ENCODE measurements at places on chromosomes 5 and 9.

DNA sequence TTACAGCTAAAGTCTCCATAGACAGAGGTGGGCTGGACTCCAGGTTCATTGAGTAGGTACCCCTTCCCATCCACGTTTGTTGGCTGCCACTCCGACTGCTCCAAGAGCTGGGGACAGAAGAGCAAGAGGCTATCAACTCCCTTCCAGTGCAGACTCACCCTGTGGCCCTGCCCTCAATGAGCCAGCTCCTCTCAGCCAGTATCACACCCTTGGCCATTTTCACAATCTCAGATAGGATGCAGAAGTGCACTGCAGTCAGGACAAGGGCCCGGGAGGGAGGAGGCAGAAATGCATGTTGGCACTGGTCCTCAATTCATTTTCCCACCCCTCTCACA, 6.2 kb downstream of the IRF1 start:
- no peak for DNase-seq

- no peak for DNase-seq
Observed at GRCh38 chr5:1009359-1010180, 968 bp downstream of the NKD2 start.

GRCh38 chr5:154198611-154199230, 8.2 kb downstream of the GALNT10 start:
- DNase-seq = peak; percentile 86

DNA sequence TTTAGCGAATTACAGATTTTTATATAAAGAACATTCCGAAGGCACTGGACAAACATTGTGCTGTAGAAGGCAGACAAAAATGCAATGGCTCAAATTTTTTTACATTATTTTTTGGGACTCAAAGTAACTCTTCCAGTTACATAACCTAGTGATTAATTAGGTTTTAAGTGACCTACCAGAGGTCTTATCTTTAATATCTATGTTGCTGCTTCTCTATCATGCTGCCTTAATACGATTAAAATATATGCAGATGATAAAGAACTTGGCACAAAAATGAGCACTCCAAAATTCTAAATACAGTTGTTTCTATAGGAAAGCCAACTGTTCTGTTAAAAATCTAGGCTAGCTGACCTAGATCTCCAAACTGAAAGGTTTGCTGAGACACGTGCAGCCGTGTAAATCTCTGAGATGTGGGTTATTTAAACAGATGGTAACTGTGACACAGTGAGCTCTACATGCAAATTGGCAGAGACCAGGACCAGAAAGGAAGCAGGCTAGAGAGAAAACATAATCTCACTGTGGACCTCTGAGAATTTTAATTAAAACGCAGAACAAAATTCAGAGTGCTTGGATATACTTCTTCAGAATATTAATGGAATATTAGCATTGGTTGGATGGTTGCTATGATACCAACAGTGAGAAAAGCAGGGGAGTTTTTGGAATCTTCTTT, 56.2 kb downstream of the CAMK4 start:
- no peak for DNase-seq

GRCh38 chr5:143031781-143032580, 261.8 kb downstream of the ARHGAP26 start:
- DNase-seq = no peak

All from GM23248 (cell line).